ENCODE measurements at places on chromosomes 6 and 20.

- DNase-seq: no peak
Measured at GRCh38 chr6:80789912-80790570, 683.6 kb downstream of the BCKDHB start.

DNA sequence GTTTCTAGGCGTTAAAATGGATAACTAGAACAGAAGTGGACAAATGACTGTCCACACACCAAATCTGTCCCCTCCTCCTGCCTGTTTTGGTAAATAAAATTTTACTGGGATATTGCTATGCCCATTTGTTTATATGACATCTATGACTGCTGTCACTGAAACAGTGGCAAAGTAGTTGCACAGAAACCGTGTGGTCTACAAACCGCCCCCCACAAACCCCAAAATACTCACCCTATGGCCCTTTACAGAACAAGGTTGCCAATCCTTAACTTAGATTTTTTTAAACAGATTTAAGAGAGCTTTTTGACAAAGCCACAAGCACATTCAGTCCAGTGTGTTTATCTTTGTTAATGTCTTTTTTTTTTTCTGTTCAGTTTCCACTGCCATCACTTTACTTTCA is 137.8 kb downstream of the MTFR2 start:
- DNase-seq: no peak

- no peak for DNase-seq
Measured at GRCh38 chr6:8177721-8178120, 75.4 kb upstream of the EEF1E1 start.

- DNase-seq: no peak
Measured at GRCh38 chr20:11724097-11724496, 193.6 kb upstream of the BTBD3 start.

GRCh38 chr20:32751702-32752457 is 8.6 kb upstream of the COMMD7 start:
- DNase-seq: no peak

GRCh38 chr6:55528624-55529023 is 50.4 kb downstream of the HMGCLL1 start:
- no peak for DNase-seq

GRCh38 chr20:45373353-45374100 is 4.6 kb downstream of the TP53TG5 start:
- DNase-seq: peak; percentile 96

GRCh38 chr20:3413393-3413889 is 6.0 kb upstream of the DNAAF9 start:
- no peak for DNase-seq

GRCh38 chr20:63641146-63641791 is 12.0 kb downstream of the STMN3 start:
- DNase-seq: peak; percentile 86
